ENCODE measurements at places on chromosomes 13 and 19.
A peak's percentile ranks its signal among the peaks of the same experiment; 100 is the strongest.

DNA sequence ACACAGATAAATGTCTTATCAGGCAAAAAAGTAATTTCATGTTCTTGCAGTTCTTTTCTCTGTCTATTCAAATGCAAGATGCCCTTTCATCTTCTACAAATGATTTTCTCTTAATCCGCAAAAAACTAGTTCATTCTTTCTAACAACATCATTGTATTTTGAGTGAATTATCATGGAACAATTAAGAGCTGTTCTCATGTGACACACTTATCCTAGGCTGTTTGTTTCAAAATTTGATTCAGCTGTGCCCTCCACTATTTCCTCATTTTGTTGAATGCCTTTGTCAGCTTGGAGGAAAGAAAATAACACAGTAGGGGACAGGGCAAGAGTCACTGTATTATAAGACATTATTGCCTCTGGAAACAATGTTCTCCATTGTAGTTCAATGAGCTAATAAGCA, 396.9 kb downstream of the KCTD12 start:
- H3K27me3 ChIP-seq, result peaks cover 7% of the 10 kb centered on the region
- no peak overlapping the region for H3K4me3 ChIP-seq
- no peaks in the 10 kb centered on the region for H3K4me1 ChIP-seq
- no peaks in the 10 kb centered on the region for H3K36me3 ChIP-seq

- H3K27ac ChIP-seq, result no peak overlapping the region
- DNase-seq, result peak; percentile 76
- H3K27me3 ChIP-seq, result peaks cover 50% of the 10 kb centered on the region
- H3K4me1 ChIP-seq, result peaks cover 28% of the 10 kb centered on the region
- H3K36me3 ChIP-seq, result no peaks in the 10 kb centered on the region
- H3K4me3 ChIP-seq, result no peak overlapping the region
Measured at GRCh38 chr19:41934849-41935374, 6.7 kb upstream of the ERFL start.

- H3K27me3 ChIP-seq, result no peaks in the 10 kb centered on the region
- peak overlapping the region; percentile 95 for H3K4me3 ChIP-seq
- DNase-seq, result peak; percentile 97
Measured at GRCh38 chr19:13151605-13152355, 1.6 kb downstream of the IER2 start.

DNA sequence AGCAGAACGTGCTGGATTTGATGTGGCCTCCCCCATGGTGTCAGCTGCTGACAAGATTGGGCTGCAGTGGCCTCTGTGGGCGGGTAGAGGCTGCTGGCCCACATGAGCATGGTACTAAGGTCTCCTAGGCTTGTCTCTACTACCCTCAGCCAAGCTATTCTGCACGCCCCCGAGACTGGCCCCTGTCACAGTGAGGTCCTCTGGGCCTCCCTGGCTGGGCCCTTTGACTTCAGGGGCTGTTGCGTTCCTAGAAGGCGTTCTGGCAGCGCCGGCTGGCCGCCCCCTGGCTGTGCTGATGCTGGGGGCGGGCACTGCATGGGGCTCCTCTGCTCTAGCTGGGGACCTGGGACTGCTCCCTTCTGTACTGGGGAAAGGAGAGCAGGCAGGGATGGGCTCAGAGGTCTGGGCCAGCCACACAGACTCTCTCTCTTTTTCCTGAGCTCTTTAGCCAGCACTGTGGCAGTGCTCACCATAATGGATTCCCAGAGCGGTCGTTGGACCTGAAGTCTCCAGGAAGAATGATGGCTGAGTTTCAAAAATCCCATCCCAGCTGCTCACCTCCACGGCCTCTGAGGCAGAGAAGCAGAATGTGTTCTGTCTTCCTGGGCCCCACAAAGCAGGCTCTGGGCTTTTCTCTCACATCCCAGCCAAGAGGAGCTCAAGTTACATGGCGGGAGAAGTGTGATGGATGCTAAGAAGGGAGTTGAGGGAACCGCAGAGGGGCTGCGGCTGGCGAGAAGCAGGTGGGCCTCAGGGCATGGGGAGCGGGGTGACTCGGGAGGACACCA, 32.3 kb downstream of the TSSK6 start:
- H3K4me1 ChIP-seq, result peaks cover 35% of the 10 kb centered on the region
- H3K27ac ChIP-seq, result no peak overlapping the region
- no peaks in the 10 kb centered on the region for H3K27me3 ChIP-seq
- DNase-seq, result no peak

DNA sequence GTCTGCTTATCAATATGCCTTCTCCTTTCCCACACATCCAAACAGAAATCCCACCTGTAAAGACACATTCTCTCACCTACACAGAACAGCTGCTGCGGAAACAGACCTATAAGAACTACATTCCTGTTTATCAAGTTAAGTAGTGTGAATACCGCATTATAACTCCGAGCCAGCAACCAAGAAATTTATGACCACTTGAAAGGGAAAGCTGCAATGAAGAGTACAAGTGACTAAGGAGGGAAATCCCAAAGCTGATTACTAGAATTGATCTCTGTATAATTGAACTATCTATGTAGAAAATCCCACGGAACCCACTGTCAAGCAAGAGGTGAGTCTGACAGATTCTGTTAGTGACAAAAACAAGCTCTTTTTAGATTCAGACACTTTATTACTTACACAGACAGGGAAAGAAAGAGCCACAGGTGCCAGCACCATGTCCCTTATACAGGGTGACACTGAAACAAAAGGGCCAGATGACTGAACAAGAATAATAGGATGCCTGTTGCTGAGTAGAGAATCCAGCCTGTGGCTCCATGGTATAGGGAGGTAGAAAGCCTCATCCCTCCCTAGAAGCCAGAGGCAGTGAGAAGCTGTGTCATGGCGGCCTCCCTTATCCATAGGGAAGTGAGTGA, 1.6 kb upstream of the IGFL4 start:
- H3K4me3 ChIP-seq, result no peak overlapping the region
- peaks cover 61% of the 10 kb centered on the region for H3K27me3 ChIP-seq
- no peak overlapping the region for H3K27ac ChIP-seq
- peaks cover 2% of the 10 kb centered on the region for H3K36me3 ChIP-seq
- DNase-seq, result no peak
- no peaks in the 10 kb centered on the region for H3K4me1 ChIP-seq

DNA sequence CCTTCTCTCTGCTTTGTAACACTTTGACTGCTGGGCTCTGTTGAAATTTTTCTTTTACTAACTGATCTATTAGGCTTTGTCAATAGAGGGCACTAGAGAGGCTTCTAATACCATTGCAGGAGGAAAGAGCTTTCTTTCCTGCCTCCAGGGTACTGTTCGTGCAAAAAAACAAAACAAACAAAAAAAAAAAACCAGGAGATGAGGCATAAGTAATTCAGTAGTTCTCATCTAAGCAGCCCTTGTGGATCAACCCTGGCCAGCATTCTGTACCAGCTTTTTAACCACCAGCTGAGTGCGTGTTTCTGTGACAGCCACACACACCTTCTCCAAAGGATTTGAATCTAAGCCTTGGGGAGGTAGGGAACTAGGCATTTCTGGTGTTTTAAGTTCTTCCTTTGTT, 1707.6 kb upstream of the SLC10A2 start:
- H3K27me3 ChIP-seq, result no peaks in the 10 kb centered on the region
- no peak overlapping the region for H3K27ac ChIP-seq
- no peak for DNase-seq
- no peaks in the 10 kb centered on the region for H3K36me3 ChIP-seq
- H3K4me1 ChIP-seq, result no peaks in the 10 kb centered on the region

GRCh38 chr13:42617221-42617620, 43.3 kb downstream of the TNFSF11 start:
- H3K27ac ChIP-seq, result no peak overlapping the region
- DNase-seq, result no peak
- H3K27me3 ChIP-seq, result peaks cover 20% of the 10 kb centered on the region
- H3K4me3 ChIP-seq, result no peak overlapping the region

DNA sequence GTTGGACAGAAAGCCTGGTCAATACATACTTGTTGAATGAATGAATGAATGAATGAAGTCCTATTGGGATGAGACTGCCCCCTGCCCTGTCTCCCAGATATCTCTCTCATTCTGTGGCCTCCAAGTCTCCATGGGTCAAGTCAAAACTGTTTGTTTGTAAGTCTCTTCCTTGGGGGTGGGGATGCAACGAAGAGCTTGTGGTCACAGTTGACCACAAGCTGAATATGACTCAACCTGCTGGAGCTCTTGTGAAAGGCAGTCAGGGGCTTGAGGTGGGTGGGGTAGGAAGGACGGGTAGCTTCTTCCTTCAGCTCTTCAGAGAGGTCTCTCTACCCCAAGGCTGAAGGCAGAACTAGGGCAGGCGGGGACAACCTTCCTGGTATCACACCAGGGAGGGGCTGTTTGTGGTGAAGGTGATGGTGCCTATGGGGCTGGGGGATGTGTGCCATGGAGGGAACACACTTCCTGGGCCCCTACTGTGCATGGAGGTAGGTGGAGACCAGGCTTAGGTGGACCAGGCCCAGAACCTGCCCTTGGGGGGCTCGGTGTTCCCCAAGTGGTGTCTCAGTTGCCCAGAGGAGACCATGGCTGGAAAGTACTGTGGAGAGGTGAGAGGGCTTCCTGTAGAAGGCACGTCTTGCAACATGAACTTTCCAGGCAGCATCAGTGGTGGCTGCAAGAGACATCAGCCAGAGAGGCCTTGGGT, 8.0 kb downstream of the MYO1F start:
- H3K4me1 ChIP-seq, result peaks cover 85% of the 10 kb centered on the region
- H3K4me3 ChIP-seq, result peak overlapping the region; percentile 69
- peak; percentile 88 for DNase-seq

GRCh38 chr19:45908956-45909355, 5.6 kb downstream of the NANOS2 start:
- no peak for DNase-seq
- H3K4me1 ChIP-seq, result peaks cover 8% of the 10 kb centered on the region
- H3K27ac ChIP-seq, result no peak overlapping the region
- H3K36me3 ChIP-seq, result no peaks in the 10 kb centered on the region

DNA sequence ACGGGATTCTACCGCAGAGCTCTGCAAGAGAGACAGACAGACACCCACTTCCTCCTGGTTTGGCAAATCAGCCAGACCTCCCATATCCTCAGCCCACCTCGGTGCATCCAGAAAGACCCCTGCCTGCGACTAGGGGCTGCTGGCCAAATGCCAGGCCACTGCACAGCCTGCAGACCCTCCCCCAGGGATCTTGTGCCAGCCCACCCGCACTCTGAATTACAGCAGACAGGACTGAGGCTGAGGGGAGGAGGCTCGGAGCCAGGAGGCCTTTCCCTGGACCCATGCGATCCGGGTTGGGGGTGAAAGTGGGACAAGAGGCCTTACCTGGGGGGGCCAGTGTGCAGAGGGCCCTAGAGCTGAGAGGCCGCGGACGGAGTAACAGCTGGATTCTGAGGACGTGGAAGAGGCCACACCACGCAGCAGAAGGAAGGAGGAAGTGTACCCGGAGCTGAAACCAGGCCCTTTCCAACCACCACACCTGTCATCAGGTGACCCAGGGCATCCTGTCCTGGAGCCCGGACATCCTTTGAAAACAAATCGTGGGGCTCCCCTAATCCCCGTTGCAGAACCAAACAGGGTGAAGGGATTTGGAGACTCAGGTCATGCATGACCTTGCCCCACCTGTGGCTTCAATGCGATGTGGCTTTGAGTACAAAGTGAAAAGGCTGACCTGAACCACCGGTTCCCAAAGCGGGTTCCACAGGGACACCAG, 993 bp downstream of the FUT6 start:
- H3K36me3 ChIP-seq, result no peaks in the 10 kb centered on the region
- H3K4me1 ChIP-seq, result peaks cover 2% of the 10 kb centered on the region
- H3K27me3 ChIP-seq, result no peaks in the 10 kb centered on the region

GRCh38 chr19:3115411-3115810, 20.4 kb upstream of the GNA15 start:
- H3K27ac ChIP-seq, result no peak overlapping the region
- no peak overlapping the region for H3K4me3 ChIP-seq
- DNase-seq, result no peak
- H3K4me1 ChIP-seq, result no peaks in the 10 kb centered on the region
- no peaks in the 10 kb centered on the region for H3K27me3 ChIP-seq

GRCh38 chr19:35760711-35761349, 2.9 kb downstream of the PROSER3 start:
- H3K36me3 ChIP-seq, result peaks cover 38% of the 10 kb centered on the region
- no peaks in the 10 kb centered on the region for H3K27me3 ChIP-seq
- H3K4me3 ChIP-seq, result no peak overlapping the region

GRCh38 chr19:41862445-41862986, 2.5 kb downstream of the RPS19 start:
- H3K4me3 ChIP-seq, result peak overlapping the region; percentile 82
- peaks cover 56% of the 10 kb centered on the region for H3K36me3 ChIP-seq
- H3K27me3 ChIP-seq, result no peaks in the 10 kb centered on the region
- peak overlapping the region; percentile 81 for H3K27ac ChIP-seq

GRCh38 chr13:24181991-24182702, 21.6 kb downstream of the SPATA13 start:
- no peak for DNase-seq
- H3K36me3 ChIP-seq, result peaks cover 20% of the 10 kb centered on the region
- H3K4me3 ChIP-seq, result no peak overlapping the region
- H3K4me1 ChIP-seq, result peaks cover 42% of the 10 kb centered on the region
- no peak overlapping the region for H3K27ac ChIP-seq

- H3K27ac ChIP-seq, result no peak overlapping the region
- no peak for DNase-seq
- no peak overlapping the region for H3K4me3 ChIP-seq
Measured at GRCh38 chr13:98730441-98730840, 22.0 kb downstream of the SLC15A1 start.

DNA sequence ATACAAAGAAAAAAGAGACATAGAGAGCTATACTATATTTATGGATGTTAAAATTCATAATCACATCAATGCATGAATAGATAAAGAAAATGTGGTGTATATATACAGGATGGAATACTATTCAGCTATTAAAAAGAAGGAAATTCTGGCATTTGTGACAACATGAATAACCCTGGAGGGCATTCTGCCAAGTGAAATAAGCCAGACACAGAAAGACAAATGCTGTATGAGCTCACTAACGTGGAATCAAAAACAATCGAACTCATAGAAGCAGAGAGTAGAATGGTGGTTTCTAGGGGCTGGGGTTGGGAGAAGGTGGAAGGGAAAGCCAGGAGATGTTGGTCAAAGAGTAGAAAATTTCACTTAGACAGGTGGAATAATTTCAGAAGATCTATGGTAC, 24.0 kb downstream of the UTP14C start:
- H3K27me3 ChIP-seq, result peaks cover 11% of the 10 kb centered on the region
- no peaks in the 10 kb centered on the region for H3K36me3 ChIP-seq
- DNase-seq, result no peak
- H3K4me3 ChIP-seq, result no peak overlapping the region
- H3K27ac ChIP-seq, result no peak overlapping the region

DNA sequence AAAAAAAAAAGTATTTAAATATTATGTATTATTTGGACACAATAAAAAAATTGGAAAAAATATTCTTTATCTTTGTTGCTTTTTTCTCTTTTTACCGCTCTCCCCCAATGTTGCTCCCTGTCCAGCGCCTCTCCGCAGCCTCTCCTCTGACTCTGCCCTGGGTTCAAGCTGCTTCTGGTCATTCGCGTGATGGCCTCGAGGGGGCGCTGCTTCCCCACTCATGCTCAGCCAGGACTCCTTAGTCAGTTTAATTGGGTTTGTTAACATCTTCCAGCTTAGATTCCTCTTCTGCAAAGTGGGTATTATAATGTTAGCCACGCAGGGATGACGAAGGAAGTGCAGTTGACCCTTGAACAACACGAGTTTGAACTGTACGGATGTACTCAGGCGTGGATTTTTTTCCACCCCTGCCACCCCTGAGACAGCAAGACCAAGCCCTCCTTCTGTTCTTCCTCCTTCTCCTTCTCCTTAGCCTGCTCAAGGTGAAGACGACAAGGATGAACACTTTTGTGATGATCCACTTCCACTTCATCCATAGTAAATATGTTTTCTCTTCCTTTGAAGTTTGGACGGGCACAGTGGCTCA, 4.9 kb upstream of the NWD1 start:
- no peak overlapping the region for H3K4me3 ChIP-seq
- peaks cover 4% of the 10 kb centered on the region for H3K27me3 ChIP-seq
- no peaks in the 10 kb centered on the region for H3K36me3 ChIP-seq
- DNase-seq, result peak; percentile 61

Measured in activated CD4-positive, alpha-beta memory T cell treated with anti-CD3 and anti-CD28 coated beads, Interleukin-2, amount 10 ng/mL, durations not matched to agents 7 days and 5 days (primary cell).